ENCODE measurements at places on chromosomes 5 and 9.

- no peak for DNase-seq
These were observed at the start of gene CDH10 for GRCh38 chr5:24644761-24645160. Gene CDH10 (minus strand): TSS chr5:24644978. CDS start chr5:24593490, 51,488 bp downstream.

DNA sequence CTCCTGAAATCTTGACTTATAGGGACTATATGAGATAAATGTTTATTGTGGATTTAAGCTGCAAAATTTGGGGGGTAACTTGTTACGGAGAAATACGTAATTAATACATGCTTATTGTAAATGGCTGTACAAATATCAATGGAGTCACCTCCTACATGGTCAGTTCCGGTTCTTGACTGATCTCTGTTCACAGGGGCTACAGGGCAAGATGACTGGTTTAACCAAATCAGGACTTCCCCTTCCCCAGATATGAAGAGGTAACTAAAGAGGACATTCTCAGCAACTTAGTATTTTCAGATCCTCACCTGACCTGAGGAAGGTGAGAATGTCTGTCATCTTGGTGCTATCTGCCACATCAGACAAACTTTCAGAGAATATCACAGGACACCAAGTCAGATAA, 54.7 kb downstream of the PTCD2 start:
- no peak for DNase-seq

- DNase-seq, result no peak
These were observed 101.7 kb upstream of the MYO10 start for GRCh38 chr5:17037751-17038150.

DNA sequence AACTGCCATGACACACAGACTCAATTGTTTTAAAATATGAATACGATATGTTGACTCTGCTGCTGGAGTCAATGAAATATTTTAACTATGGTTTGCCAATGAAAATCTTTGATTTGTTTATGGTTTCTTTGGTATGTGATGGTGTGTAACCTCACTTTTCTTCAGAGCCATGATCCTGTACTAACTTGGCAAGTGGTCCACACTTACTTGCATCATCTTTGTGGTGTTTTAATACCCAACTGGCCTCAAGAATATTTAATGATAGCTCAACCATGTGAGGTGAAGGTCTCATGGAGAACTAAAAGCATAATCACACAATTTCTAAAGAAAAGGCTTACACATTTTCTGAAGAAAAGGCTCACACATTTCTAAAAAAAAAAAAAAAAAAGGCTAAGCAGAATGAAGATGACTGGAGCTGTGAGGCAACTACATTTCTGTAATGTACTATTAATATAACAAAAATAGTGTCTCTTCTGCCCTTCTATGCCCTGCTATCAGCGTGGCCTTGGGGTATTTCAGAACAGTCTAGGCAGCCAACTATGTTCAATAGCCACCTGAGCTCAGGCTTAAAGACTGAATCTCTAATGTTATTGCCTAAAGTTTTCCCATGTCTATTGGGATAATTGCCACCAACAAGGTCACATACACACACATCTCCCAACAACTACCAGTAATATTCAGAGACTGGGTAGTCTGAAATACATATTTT, 395.0 kb downstream of the MLLT3 start:
- DNase-seq, result no peak

DNA sequence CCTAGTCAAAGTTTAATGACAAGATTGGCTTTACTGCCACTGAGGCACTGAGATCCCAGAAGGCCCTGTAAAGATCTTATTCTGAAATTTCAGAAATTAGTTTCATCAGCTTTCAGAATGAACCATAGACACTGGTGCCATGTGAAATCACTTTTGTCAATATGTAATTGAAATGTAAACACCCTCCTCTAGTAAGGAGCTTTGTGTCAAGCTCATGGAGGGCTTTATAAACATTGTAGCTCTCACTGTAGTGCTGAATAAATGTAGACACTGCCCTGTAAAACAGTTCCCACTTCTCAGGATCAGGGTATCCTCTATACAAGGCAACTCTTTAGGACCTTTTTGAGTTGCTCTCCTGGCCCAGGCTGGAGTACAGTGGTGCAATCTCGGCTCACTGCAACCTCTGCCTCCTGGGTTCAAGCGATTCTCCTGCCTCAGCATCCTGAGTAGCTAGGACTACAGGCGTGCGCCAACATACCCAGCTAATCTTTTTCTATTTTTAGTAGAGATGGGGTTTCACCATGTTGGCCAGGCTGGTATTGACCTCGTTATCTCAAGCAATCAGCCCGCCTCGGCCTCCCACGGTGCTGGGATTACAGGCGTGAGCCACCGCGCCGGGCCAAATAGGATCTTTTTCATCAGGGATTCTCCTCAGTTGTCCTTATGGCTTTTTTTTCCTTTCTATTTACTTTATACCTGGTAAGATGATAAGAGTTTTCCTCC, 1823.9 kb upstream of the CDH9 start:
- no peak for DNase-seq

DNA sequence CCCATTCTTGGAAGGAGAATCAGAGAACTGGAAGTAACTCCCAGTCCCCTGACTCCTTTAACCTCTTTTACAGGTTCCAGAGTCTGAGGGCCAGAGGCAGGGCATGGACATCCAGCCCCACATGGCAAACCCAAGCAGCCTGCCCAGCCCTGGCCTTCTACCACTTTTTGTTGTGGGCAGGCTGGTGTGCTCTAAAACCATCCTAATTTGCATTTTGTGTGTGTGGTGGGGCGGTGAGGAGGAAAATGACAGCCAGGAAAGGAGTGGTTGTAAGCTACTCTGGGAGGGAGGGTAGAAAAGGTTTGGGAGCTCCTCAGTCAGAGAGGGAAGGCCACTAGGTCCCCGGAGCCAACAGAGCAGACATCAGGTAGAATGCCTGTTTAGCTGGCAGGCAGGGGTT, 90.6 kb downstream of the PSD2 start:
- DNase-seq, result no peak

GRCh38 chr5:143751342-143751741, 60.6 kb upstream of the HMHB1 start:
- DNase-seq, result no peak

GRCh38 chr5:19018822-19019221, 969.2 kb downstream of the CDH18 start:
- no peak for DNase-seq

GRCh38 chr9:127693143-127693542, 13.6 kb upstream of the CFAP157 start:
- no peak for DNase-seq

GRCh38 chr5:111552896-111553295, 40.6 kb upstream of the STARD4 start:
- no peak for DNase-seq

GRCh38 chr9:89711866-89712265, 107.1 kb downstream of the GADD45G start:
- no peak for DNase-seq

Data from activated T-cell treated with anti-CD3 and anti-CD28 coated beads for 48 hours (primary cell).